Aorta (tissue), 5 donors: ENCODE measurements at places on chromosomes 2 and 18. TPM values are rescaled to one million over a fixed set of nuclear protein-coding genes. Genes with fewer than 3 reads are reported as not detected.

Gene EGR4
- not detected for total RNA-seq

Gene DPYSL5
- not detected for total RNA-seq

DNA sequence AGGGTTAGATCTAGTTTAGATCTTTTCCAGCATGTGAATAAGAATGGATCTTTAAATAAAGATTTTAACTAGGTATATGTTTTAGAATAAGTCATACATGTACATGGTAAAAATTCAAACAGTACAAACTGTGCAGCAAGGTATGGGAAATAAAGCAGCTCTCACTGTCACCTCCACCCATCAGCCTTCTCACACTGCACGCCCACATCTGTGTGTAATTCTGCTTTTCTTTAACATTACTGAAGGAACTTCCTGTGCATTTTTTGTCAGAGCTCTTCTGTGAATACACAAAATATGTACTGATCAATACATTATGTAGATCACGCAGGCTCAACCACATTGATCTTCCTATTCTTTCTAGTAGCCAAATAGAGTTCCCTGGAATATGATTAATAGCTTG is 3.4 kb downstream of the CASP8 start:
- DNase-seq, result no peak

- DNase-seq, result no peak
Observed at GRCh38 chr2:128590309-128591021, 271.8 kb upstream of the HS6ST1 start.

- no peak for DNase-seq
Observed at GRCh38 chr2:232699110-232699509, 2.0 kb downstream of the GIGYF2 start.

DNA sequence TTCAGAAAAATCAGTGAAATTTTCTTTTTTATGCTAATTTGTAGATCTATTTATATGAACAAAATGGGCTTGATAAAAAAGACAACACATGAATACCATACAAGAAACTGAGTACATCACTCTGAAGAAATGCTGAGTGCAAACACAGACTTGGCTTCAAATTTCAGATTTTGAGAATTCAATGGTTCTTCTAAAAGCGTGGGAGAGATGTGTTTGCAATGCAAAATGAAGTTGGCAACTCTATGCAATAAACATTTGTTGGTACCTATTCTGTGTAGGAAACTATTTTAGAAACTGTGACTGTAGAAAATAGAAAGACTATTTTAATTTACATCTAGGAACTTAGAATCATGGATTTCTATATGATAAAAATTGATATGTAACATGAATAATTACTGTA is 1834.1 kb upstream of the CELF4 start:
- DNase-seq, result no peak

Gene SRSF7
- total RNA-seq, result 117 TPM

Gene TUBA3E
- not detected for total RNA-seq

Gene ESPNL
- total RNA-seq, result not detected

Gene OR6B2
- not detected for total RNA-seq

Gene CD8B2
- total RNA-seq, result 0.09 TPM

Gene SLC9A2
- total RNA-seq, result not detected

GRCh38 chr2:80591233-80591632 is 286.7 kb upstream of the LRRTM1 start:
- no peak for DNase-seq

GRCh38 chr2:74653589-74653984 is 460 bp upstream of the SEMA4F start:
- no peak for DNase-seq

DNA sequence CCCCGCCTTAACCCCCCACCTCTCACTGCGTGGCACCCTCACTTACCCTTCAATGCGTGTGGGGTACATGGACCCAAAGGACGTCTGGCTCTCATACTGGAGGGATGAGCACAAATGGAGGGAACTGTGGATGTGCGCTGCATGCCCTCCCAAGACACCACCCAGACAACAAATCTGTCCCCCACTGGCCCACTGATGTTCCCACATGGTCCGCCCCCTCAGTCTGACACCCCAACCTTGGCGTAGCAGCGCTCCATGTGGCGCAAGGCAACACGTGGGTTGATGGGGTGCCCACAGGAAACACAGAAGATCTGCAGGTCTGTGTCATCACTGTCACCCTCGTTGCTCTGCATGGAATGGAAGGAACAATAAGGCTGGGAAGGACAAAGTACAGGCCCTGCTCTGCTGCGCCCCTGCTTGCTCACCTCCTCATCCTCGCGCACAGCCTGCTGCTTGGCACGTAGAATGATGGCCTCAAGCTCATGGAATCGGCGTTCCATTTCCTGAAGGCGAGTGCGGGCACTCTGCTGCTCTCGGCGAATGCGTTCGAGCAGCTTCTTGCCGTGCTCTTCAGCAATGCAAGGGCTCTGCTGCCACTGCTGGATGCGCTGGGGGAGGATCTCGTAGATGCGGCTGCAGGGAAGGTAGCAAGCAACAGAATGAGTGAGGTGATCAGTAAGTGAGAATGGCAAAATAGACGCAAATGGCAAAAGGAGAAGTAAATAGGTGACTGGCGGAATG is 2.3 kb upstream of the MBD1 start:
- DNase-seq, result no peak

- no peak for DNase-seq
Observed at GRCh38 chr2:96207073-96207773, 1.4 kb downstream of the STARD7 start.

- no peak for DNase-seq
Observed at GRCh38 chr2:102582845-102583244, 36.5 kb upstream of the SLC9A2 start.

DNA sequence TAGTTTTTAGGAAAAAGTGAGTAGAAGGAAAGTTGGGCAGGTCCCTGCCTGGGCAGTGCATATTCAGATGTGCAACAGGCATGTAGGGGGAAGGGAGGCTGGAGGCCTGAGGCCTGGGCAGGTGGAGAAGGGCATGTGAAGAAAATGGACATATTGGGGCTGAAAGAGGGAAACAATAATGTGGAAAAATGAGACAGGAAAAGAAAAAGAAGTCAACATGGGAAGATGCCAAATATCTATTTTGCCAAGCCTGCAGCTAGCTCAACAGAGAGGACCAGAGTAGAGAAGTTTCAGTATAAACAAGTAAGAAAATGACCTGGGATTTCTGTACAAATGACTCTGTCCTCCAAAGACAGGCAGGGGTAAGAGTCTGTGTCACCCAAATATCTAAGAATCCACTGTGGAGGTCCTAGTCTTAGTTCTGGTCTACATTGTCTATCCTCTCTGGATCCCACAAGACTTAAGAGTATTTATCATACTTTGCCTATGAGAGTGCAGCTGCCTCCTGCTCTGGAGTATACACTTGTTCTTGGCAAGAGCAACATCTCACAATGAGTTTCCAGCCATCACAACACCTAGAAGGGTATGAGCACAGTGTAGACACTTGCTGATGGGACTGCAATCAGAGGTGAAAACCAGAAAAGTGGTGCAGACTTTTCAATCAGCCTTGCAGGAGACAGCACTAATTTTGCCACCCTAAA is 80.2 kb downstream of the CLHC1 start:
- no peak for DNase-seq

DNA sequence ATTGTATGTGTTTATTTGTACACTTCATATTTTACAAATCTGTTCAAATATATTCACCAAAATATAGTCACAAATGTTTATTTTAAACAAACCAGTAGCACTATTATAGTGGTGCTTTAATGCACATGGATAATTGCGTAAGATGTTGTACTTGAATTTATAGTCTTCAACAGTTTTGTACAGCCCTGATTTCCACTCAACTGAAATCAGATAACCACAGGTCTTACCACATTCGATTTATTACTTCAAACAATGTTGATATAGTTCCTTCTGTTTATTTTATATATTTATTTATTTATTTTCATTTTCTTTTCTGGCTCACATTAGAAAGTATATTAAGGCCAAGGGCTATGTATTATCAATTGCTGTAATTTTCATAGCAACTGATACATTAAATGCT is 99.4 kb upstream of the ZNF804A start:
- DNase-seq, result no peak

GRCh38 chr2:67312871-67313270 is 84.3 kb upstream of the ETAA1 start:
- DNase-seq, result no peak

DNA sequence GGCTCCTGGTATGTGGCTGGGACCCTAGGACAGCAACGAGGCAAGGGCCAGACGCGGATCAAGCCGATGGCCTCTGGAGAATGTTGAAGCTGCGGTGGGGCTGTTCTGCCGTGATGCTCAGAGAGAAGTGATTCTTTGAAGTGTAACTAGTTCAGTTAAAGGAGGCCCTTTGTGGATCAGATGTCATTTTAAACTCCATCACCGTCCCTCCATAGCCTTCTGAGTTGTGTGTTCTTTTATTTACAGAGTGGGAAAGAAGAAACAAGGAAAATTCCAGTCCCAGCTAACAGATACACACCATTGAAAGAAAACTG is 403 bp downstream of the PNO1 start:
- DNase-seq, result no peak

- DNase-seq, result no peak
Observed at GRCh38 chr18:74898965-74899364, 301.3 kb downstream of the ZNF407 start.

Gene UGT1A6
- not detected for total RNA-seq

DNA sequence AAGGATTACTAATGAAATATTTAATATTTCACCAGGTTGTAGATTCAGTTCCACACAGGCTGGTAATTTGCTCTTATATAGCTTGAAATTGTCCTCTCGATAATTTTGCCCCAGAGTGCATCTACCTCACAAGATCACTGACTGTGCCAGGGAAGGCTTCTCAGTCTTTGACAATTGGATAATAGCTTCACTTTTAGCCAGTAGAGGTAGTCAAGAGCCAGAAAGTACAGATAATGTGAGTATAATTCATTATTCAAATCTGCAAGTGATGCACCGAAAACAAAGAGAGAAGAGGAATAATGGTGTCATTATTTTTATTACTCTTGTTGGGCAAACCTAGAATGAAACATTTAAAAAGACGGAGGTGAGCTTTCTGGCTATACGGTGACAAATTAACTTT is 292.8 kb downstream of the EN1 start:
- DNase-seq, result no peak

Gene DSG3
- total RNA-seq, result not detected

GRCh38 chr2:41847744-41848441 is 199.9 kb upstream of the PKDCC start:
- DNase-seq, result no peak

Gene REEP1
- total RNA-seq, result 12.3 TPM

Gene PASK
- 5.4 TPM for total RNA-seq

Gene SCYGR2
- not detected for total RNA-seq

Gene ROCK2
- 97.9 TPM for total RNA-seq

Gene LIMS2
- 189 TPM for total RNA-seq

Gene DSG4
- not detected for total RNA-seq

- DNase-seq, result peak; percentile 40
Observed at GRCh38 chr2:239803102-239803765, 221.9 kb downstream of the NDUFA10 start.

- DNase-seq, result no peak
Observed at GRCh38 chr18:10168477-10168876, 254.7 kb downstream of the VAPA start.

- DNase-seq, result no peak
Observed at GRCh38 chr2:192394605-192395004, 199.9 kb upstream of the TMEFF2 start.

DNA sequence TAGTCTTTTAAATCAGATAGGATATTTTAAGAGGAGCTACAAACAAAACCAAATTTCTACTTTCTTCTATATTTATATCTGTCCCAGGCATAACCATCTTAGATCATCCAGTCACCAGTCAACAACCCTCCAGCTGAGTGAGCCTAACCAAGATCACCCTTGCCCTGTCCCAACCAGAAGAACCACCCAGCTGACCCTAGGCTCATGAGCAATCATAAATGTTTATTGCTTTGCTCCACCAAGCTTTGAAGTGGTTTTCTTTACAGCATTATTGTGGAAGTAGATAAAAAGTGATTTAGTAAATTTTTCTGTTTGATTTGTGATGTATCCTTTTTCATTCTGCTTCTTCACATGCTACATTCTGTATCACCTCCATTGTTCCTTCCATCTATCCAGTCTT is 167.2 kb upstream of the PIEZO2 start:
- no peak for DNase-seq

GRCh38 chr2:3208591-3208990 is 169.0 kb downstream of the EIPR1 start:
- no peak for DNase-seq

Gene C2orf72
- total RNA-seq, result not detected

Gene ASB18
- total RNA-seq, result not detected

Gene STAT4
- total RNA-seq, result 3.8 TPM

- DNase-seq, result no peak
Observed at GRCh38 chr18:24055009-24055804, 40.7 kb downstream of the TTC39C start.

Gene ERLEC1
- 55.0 TPM for total RNA-seq

- no peak for DNase-seq
Observed at GRCh38 chr2:161426455-161426921, 10.4 kb downstream of the TBR1 start.

GRCh38 chr18:2976218-2977132 is 36.5 kb downstream of the LPIN2 start:
- no peak for DNase-seq

Gene CUL3
- 65.1 TPM for total RNA-seq

Gene NTSR2
- total RNA-seq, result not detected
